ENCODE measurements at places on chromosomes 16 and 17.

DNA sequence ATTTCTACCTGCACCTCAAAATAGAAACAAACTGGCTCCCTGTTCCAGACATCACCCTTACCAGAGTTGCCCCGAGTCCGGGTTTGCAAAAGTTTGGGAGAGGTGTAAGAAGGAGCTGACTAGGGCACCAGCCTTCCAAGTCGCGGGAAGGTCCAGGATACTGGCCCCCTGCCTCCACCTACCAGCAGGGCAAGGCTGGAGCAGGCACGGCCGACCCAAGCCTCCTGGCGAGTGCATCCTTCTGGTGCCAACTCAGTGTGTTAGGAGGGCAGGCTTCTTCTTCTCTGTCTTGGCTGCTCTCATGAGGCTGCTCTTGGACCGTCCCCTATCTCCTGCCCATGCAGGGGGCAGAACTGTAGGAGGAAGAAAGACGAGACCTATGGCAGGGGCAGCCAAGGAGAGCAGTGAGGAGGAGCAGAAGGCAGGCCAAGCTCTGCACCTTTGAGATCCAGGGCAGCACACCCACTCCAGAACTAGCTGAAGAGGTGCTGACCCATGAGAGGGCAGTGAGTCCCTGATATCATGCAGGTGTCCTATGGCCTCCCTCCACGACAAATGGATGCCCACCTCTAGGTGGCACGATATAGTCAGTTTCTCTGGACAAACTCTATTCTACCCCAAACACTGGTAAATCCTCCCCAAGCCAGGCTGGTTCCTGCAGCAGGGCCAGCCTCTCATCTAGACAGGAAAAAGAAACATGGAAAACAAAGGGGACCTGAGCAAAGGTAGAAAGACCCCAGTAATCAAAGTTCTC, 54.4 kb downstream of the CYTH1 start:
- no peak for DNase-seq

DNA sequence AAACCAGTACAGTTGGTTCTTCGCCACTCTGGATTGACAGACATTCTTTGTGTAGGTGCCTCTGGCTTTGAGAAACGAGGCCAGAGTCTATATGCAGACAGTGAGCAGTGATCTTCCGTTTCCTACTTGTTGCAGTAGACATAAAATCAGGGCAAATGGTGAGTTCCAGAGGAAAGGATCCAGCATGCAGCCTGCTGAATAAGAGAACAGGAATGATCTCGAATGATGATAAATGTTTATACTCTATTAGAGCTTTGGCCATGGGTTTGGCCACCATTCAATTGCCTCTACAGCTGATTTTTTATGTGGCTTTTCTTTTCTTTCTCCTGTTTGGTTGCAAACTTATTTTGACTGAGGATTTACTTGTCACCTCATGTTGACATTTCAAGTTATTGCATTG, 286.7 kb downstream of the IRX3 start:
- DNase-seq: no peak

DNA sequence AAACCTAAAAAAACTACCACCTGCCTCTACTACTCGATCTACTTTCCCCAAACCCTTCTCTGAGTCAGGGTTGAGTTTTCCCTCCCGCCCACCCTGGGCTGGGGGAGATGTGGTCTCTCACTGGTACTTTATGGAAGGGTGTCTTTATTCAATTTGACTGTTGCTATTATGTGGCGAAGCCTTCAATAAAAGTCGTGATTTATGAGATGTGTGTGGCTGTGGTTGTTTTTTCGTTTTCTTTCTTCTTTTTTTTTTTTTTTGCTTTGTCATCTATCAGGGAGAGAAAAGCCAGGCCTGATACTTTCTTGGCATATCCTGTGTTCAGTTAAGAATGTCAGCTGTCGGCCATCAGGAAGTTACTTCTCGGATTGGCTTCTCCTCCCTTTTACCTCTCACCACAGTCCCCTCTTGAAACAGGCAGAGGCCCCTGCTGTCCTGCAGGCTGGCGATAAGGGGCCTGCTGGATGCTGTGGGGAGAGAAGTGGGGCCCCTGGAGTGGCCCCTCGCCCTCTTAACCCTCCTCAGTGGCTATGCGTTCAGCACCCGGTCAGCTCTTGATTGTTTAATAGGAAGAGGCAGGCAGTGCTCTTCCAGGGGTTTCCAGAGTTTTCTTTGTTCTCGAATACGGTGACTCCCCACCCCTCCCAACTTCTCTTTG, 123.0 kb downstream of the MSI2 start:
- no peak for DNase-seq

DNA sequence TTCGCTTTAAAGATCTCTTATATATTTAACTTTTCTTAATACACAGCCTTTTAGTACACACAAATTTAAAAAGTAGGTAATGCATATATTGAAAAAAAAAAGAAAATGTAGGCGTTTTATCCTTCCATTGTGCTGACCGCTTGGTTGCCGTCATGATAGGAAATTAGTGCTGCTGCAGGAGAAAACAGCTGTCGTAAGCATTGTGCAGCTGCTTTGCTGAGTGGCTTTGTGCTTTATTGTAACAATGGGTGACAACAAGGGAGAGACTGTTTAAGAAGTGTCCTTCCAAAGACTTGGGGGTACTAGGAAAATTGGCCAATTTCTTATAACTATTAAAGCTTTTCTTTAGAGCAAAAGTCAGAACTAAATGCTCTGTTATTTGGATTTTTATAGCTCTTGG, 5.0 kb downstream of the HERPUD1 start:
- no peak for DNase-seq

DNA sequence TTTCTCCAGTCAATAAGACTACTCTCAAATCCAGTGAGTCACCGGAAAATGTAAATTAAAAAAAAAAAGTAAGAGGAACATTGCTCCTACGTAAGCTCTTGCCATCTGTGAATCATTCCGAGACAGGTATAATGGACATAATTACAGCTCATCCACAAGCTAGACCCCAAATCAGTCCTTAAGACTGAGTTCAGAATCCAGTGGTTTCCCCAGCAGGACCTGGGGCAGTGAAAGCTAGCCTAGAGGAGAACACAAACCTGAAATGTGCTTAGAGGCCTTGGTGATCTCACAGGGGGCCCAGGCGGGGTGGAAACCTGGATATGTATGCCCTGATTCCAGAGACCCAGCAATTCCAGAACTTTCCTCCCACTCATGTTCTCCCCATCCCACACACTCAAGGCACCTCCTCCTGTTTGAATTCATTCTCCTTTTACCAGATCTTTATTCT, 132.0 kb downstream of the COPRS start:
- no peak for DNase-seq
